Left ventricle myocardium inferior (tissue), 1 donor: ENCODE measurements at places on chromosomes 2 and 18.

- no peak for DNase-seq
These were observed 794 bp upstream of the CHCHD5 start for GRCh38 chr2:112583497-112584133.

GRCh38 chr2:28449488-28450395 is 46.1 kb upstream of the PLB1 start:
- no peak for DNase-seq

DNA sequence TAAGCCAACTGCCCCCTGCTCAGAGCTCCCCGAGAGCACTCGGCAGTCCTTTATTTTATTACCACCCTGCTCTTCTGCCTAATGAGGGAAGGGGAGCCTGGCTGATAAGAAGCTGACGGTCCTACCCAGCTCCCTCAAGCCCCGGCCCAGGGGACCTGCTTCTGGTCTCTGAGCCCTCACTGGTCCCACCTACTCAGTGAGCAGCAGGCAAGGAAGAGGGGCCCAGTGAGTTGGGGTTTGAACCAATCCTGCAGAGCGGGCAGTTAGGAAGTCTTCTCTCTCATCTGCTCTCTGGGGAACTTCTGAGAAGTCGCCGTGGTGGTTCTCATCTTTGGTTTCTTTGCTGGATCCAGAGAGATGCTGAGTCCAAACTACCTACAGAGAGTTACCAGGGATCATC is 218.9 kb downstream of the NDUFA10 start:
- DNase-seq = no peak

- DNase-seq = no peak
These were observed 29.4 kb downstream of the LIPG start for GRCh38 chr18:49591271-49591670.

DNA sequence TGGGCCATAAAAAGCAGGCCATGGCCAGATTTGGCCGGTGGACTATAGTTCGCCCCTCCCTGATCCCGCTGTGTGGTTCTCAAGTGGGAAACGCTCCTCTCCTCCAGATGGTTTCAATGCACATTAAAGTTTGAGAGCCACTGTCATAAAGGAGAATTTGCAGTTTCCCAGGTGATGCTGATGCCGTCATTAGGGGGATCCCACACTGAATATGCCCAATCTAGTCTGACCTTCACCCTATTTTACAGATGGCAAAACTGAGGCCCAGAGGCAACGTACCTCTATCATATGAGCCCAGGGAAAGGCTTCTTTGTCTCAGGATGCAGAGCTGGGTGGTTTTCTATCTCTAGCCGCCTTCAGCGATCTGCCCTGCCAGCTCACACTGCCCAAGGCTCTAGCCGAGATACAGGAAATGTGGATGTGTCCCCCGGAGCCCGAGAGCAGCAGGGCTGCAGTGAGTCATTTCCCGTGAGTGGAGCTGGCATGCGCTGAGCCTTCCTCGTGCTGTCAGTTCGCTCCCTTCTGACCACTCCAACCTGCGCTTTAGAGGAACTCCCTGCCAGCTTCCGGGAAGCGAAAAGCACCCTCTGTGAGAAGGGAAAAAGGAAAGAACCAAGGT is 116.2 kb downstream of the SMAD7 start:
- peak; percentile 63 for DNase-seq

- DNase-seq = no peak
These were observed 112.8 kb upstream of the SEC11C start for GRCh38 chr18:59026831-59027410.

DNA sequence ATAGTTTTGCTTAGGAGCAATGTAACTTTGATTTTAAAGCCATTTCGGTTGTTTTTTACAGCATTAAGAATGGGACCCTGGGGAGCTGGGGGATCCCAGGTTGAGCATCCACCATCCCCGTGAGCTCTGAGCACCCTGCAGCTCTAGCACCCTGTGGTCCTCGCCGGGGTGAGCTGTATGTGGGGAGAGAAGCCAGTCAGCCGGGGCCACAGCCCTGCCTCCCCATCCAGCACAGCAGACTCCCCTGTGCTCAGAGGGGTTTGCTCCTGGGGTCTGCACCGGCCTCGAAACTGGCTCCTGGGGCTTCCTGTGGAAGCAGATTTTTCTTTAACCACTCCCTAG is 1.3 kb downstream of the COL6A3 start:
- DNase-seq = no peak

DNA sequence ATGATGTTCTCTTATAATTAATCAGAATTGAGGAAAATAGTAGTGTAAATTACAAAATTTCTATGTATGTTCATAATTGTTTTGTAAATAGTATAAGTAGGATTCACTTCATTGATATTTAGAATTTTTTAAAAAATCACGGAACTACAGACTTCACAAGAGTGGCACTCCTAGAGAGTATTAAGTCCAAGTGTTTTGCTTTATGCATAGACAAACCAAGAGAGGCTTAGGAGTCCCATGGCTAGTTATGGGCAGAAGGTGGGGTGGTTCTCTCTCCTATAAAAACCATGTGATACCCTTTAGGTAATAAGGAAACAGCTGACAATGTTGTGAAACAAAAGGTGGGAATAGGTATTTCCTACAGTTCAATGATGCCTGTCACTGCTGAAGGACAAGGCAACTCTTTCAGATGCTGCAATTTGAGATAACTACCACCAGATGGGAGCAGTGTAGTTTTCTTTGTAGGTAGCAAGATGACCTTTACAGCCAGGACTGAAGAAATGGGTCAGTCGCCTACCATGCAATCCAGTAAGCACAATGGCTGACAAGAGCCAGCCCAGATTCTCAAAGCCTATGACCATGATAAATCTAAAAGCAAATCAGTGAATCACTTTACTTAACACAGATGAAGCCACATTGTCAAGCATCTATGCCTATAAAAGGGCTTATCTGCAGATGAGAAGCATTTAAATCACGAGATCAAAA is 83.9 kb downstream of the AAK1 start:
- no peak for DNase-seq

DNA sequence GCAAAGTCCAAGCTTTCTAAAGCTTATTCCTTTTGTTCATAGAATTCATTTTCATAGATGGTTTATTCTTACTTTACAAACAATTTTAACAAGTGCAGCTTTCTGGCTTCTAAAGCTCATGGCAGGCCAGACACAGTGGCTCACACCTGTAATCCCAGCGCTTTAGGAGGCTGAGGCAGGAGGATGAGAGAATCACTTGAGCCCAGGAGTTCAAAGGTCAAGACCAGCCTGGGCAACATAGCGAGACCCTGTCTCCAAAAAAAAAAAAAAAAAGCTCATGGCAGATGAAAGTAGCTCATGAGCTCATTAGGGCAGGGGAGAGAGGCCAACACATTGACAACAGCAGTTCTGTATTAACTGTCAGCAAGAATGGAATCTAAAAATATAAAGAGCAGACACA is 28.1 kb upstream of the NPC1 start:
- no peak for DNase-seq

DNA sequence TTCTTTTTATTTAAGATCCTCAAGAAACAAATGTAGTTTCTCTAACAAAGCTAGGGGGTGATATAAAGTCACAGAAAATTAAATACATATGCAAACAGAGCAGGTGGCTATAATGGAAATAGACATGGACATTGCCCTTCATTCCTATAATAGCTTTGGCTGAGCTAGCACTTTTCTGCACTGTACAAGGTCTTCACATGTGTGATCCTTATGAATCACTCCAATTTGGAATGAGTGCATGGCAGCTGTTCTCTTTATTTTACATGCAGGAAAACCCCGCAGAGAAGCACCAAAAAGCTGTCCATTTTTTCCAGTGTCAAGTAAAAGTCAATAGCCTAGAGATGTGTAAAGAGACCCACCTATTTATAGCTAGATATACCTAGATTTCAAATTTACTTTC is 747.4 kb upstream of the SLC8A1 start:
- DNase-seq = no peak

GRCh38 chr2:64698668-64699444 is 45.1 kb upstream of the SERTAD2 start:
- no peak for DNase-seq

- DNase-seq = no peak
These were observed 181.7 kb upstream of the SIX3 start for GRCh38 chr2:44759823-44760222.

DNA sequence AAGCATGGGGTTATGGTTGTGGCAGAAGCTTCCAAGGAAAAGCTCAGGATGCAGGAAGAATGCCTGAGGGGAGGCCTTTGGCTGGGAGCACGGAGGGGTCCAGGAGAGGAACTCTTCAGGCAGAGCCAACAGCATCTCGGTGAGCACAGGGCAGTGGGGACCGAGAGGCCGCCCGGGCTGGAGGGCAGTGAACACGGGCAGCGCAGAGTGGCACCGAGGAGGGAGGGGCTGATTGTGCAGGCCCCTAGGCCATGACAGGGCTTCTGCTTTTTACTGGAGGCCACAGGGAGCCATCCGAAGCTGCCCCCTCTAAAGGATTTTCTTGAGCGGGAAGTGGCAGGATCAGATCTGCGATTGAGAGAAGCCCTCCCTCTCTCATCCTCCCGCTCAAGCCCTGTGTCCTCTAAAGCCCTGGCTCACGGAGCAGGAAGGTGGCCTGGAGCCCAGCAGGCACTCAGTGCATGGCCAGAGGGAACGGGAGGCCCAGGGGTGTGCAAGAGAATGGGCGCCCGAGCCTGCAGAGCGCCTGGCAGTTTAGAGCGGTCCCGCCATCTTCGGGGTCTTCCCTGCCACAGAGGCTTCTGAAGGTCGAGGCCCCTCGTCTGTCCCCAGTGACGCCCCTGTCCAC is 110.0 kb upstream of the STON1 start:
- peak; percentile 21 for DNase-seq

GRCh38 chr2:102848366-102848839 is 86.6 kb downstream of the TMEM182 start:
- DNase-seq = peak; percentile 85

GRCh38 chr18:61898640-61899101 is 5.9 kb upstream of the RNF152 start:
- DNase-seq = no peak

DNA sequence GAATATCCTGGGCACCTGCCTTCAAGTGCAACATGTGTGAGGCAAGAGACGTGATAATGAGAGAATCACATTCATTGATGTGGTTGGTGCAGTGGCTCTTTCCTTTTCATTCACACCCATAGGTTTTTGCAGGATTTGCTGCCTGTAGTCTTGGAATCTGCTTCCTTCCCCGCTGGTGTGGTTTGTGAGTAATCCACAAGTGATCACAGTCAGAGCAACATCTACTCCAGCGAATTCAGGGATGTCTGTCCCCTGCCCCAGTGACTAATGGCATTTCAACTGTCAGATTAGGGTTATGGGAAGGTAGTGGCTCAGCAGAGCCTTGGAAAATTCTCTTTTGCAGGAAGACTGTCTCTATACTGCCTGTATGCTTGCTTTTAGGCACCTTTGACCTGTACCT is 225.5 kb upstream of the RBMS1 start:
- DNase-seq = no peak

DNA sequence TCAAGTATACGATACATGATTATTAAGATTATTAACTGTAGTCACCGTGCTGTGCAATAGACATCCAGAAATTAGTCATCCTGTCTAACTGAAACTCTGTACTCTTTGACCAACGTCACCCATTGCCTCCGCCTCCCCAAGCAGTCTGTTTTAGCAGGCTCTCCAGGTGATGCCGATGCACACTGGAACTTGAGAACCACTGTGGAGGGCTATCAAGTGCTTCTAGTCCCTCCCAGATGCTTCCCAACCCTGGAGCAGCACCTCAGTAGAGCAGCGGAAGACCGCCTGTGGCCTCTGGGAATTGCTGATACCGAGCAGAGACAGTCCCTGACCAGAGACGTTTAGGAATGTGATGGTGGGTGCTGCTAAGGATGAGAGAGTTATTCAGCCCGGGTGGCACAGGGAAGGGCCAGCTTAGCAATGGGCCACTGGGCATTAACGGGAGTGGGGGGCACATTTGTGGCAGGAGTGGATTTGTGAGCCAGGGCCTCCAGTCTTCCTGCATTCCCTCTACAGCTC is 50.7 kb downstream of the LIPG start:
- no peak for DNase-seq

GRCh38 chr18:2797951-2798350 is 48.9 kb upstream of the EMILIN2 start:
- DNase-seq = no peak

GRCh38 chr2:39466311-39466710 is 29.2 kb upstream of the MAP4K3 start:
- DNase-seq = no peak

- DNase-seq = no peak
These were observed 15.2 kb upstream of the AGFG1 start for GRCh38 chr2:227456772-227457171.

GRCh38 chr2:209591021-209591420 is 167.2 kb downstream of the MAP2 start:
- no peak for DNase-seq

DNA sequence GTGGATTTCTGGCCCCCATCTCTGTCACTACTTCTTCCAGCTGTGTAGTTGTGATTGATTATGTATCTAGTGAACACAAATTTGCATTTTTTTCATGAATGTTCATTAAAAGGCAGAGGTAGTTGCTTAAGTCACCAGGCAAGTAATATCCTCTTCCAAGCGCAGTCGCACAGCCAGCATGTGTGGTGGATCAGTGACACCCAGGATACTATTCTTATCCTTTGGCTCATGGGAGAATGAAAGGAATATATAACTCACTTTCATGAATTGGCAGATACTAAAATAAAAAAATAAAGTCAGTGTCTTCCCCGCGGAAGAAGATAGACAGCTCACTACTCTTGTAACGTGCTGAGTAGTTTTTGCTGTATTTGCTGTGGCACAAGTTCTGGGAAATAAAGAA is 387.8 kb downstream of the CDH7 start:
- peak; percentile 15 for DNase-seq

- no peak for DNase-seq
These were observed 1470.3 kb upstream of the ACVR2A start for GRCh38 chr2:146374505-146374904.

DNA sequence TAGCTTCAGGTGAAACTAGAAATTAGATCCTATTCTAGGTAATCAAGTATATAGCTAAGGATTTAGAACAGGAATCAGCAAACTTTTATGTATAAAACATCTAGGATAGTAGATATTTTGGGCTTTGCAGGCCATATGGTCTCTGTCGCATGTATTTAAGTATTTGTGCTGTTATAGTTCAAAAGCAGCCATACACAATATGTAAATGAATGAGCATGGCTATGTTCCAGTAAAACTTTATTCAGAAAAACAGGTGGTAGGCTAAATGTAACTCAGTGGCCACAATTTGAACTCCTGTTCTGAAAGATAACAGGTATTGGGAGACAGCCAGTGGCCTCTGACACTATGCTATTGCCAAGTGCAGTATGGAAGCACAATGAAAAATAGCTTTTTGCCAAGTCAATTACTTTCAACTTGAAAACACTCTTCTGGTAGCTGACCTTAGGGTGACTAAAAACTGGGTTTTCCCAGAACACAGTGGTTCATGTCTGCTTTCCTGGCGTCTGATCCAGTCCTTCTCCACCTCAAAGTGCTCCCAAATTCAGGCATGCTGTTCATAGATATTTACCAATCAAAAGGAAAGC is 304.7 kb upstream of the SYT4 start:
- no peak for DNase-seq

DNA sequence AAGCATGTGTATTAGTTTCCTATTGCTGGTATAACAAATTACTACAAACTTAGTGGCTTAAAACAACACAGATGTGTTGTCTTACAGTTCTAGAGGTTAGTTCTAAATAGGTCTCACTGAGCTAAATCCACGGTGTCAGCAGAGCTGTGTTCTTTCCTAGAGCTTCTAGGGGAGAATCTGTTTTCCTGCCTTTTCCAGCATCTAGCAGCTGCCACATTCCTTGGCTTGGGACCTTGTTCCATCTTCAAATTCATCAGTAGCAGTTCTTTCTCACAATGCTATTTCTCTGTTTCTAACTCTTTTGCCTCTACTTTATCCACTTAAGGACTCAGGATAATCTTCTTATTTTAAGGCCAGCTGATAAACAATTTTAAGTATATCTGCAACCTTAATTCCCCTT is 32.2 kb upstream of the CREB1 start:
- no peak for DNase-seq
